ENCODE measurements at places on chromosomes 7 and 10.

DNA sequence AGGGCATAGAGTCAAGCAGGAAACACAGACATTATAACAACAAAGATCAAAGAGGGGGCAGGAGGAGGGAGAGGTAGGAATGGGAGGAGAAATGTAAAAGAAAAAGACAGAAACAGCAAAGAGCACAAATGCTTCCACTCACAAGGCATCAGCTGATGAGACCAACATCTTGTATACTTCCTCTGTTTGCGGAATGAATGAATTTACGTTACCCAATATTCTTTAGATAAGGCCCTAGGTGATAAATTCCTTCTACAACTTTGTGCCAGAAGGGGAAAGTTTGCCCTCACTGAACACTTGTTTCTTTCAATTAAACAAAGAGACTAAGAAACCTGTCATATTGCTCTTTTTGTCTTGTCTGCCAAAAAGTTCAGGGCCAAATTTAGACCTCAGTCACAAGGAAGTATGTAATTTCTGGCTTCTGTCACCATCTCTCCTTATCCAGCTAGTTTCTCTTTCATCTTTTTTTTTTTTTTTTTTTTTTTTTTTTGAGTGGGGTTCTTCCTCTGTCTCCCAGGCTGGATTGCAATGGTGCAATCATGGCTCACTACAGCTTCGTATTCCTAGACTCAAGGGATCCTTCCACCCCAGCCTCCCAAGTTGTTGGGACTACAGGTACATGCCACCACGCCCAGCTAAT lies 116.4 kb upstream of the NANOS1 start:
- no peak for DNase-seq

- no peak for DNase-seq
Observed at GRCh38 chr10:89030791-89031190, 40.2 kb downstream of the FAS start.

DNA sequence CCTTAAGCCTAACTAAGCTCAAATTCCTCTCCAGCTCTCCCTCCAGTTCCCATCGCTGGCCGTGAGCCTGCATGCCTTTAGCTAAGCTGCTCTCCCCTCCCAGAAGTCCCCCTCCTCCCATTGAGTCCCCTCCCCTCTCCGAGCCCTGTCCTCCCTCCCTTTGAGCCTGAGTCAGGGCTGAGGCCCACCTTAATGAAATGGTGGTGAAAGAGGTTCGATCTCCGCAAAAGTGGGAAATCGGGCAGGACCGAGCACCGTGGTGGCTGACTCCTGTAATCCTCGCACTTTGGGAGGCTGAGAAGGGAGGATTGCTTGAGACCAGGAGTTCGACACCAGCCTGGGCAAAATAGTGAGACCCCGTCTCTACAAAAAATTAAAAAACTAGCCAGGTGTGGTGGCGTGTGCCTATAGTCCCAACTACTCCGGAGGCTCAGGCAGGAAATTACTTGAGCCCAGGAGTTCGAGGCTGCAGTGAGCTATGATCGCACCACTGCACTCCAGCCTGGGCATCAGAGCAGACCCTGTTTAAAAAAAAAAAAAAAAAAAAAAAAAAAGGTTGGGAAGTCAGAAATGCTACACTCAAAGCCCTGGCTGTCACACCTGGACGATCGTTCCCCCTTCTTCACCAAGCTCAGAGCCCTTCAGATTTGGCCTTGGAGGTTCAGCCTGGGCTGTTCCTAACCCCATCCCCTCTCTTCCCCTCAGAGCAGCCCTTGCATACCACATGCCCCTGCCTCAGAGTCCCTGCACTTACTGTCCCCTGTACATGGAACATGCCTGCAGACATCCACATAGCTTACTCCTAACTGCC lies 995 bp upstream of the CLDN3 start:
- no peak for DNase-seq

GRCh38 chr10:5813091-5813340 lies 218 bp downstream of the GDI2 start:
- no peak for DNase-seq

- DNase-seq: no peak
Observed at GRCh38 chr10:16929069-16929468, 111.8 kb upstream of the RSU1 start.

GRCh38 chr10:22316286-22317075 lies at the start of gene COMMD3:
COMMD3 (plus strand) TSS chr10:22316388; CDS start chr10:22316418, 30 bp downstream.
- DNase-seq: peak; percentile 89

GRCh38 chr7:157816086-157816485 lies 479.3 kb downstream of the DNAJB6 start:
- peak; percentile 77 for DNase-seq

GRCh38 chr7:77995717-77996116 lies 197.1 kb downstream of the PHTF2 start:
- no peak for DNase-seq

DNA sequence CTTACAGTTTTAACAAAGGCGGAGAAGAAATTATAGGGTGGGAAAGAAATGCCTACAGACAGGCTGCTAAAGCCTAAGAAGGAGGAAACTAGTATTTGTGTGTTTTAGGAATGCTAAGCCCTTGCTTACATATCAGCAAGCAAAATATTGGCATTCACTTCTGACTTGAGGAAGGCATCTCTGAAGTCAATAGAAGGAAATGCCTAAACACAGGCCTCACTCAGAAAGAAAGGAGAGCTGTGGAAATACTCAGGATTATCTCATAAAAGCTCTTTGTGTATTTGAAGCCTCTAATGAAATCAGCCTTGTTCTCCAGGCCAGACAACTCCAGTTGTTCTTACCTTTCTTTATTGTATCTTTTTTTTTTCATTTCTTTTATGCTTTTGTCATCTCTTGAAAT lies 158.0 kb downstream of the AUTS2 start:
- DNase-seq: no peak

DNA sequence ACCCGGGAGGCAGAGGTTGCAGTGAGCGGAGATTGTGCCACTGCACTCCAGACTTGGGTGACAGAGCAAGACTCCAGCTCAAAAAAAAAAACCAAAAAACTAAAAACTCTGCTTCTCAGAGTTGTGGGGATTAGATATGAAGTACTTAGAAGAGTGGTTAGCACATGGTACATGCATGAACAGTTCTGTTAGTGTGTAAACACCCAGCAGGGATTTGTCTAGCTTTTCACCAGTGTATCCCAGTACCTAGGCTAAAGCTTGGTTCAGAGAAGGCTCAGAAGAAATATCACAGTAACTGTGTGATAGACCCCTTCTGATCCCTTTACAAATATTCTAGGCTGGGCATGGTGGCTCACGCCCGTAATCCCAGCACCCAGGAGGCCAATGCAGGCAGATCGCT lies 9.5 kb downstream of the PPIA start:
- no peak for DNase-seq

GRCh38 chr10:70537398-70538194 lies 59.0 kb downstream of the PALD1 start:
- DNase-seq: no peak

- no peak for DNase-seq
Observed at GRCh38 chr7:99381664-99382075, 7.1 kb downstream of the ARPC1B start.

GRCh38 chr7:11753433-11753832 lies 78.6 kb downstream of the THSD7A start:
- DNase-seq: no peak

- DNase-seq: no peak
Observed at GRCh38 chr7:130441408-130441869, 623 bp upstream of the CEP41 start.

- DNase-seq: no peak
Observed at GRCh38 chr10:69088801-69089501, 1.0 kb downstream of the SRGN start.

- DNase-seq: peak; percentile 33
Observed at GRCh38 chr10:95327367-95327766, 36.6 kb upstream of the PDLIM1 start.

DNA sequence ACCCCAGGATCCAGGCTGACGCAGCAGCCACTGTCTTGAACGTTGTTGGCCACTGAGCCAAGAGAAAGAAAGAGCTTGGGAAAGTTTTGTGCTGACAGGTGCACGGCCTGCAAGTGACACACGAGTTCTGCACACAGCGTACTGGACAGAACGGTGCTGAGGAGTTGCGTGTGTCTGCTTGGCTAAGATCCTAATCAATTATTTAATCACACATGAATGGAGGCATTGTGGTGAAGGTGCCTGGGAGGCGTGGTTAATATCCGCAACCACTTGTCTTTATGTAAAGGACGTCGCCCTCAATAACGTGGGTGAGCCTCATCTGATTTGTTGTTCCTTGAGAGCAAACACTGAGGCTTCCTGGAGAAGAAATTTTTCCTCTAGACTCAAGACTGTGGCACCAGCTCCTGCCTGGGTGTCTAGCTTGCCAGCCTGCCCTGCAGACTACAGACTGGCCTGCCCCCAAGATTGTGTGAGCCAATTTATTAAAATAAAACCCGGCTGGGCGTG lies 16.6 kb upstream of the GNA12 start:
- DNase-seq: no peak

DNA sequence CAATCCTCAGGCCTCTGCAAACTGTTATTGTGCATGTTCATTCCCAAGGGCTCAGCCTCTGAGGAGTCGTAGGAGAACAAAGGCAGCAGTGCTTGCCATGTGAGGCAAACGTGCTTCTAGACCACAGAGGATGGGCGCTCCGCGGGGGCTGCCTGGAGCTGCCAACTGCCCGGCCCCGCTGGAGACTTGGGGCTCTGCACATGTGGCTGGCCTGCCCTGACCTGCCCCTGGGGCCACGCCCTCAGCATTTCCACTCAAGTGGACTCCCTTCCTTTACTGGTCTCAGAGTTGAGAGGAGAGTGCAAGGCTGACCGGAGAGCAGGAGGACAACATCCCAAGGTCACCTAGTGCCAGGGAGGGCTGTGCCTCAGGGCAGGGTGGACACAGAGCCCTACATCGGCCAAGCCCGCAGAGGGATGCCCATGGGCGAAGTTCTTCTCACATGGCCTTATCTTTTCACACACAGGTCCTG lies 222.3 kb upstream of the ZNF32 start:
- no peak for DNase-seq

DNA sequence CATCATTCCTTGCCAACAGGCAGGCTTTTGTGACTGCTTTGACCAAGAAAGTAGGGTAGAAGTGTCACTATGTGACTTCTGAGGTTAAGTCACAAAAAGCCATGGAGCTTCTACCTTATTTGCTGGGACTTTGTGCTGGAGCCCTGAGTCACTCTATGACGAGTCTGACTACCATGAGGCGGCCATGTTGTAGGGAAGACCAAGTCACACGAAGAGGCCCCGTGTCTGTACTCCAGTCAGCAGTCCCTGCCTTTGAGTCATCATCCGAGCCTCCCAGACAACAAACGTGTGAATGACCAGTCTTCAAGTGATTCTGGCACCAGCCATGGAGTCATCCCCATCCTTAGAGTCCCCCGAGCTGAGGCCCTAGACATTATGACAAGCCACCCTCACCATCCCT lies 3.5 kb upstream of the MYL10 start:
- no peak for DNase-seq

DNA sequence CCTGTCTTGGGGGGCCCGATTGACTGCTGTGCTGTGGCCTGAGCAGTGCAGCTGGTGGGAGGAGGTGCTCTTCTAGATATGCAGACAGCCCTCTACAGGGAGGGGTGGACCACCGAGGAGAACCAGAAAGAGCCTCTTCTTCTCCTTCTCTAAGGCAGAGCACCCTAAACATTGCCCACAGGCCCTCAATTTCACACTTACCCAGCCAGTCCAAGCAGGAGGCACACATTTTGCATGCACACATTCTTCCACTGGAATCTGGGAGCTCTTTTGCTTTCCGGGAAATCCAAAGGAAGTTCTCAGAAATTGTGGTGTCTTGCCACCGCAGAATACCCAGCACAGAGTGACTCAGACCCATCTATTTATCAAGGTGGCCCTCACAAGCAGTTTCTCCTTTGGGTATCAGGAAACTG lies 45.8 kb downstream of the EEPD1 start:
- DNase-seq: no peak
